ENCODE measurements at places on chromosomes 5 and 9.

DNA sequence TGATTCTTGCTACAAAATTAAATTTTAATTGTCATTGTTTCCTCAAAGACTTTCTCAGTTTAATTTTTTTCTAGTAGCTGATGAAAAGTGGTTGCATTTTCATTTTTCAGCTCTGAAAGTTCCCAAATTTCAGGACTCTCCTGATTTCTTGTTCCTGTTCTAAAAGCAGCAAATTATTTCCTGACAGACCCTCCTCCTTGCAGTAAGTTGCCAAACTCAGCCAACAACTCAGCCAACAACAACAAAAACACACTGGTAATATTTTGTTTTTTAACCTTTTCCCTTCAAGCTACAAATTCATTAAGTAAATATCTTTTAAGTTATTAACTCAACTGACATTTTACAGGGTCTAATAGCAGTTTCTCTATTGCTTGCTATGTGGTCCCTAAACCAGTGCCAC, 487.8 kb upstream of the NUDT12 start:
- DNase-seq, result no peak

DNA sequence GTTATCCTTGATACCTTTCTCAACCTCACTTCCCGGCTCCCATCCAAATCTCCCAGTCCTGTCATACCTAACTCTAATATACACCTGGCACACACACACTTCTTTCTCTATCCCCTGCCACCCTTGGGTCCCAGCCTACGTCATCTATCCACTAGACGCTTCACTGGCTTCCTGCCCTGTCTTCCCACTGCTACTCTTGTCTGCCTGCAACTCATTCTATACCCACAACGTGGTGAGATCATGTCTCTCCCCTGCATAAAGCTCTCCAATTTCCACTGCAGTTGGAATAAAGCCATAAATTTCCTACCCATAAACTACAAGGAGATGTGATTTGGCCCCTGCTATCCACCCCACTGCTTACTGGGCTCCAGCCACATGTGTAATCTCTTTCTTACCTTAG, 93.5 kb downstream of the JMY start:
- DNase-seq, result no peak

GRCh38 chr9:125125523-125125922, 17.8 kb downstream of the SCAI start:
- DNase-seq, result no peak

DNA sequence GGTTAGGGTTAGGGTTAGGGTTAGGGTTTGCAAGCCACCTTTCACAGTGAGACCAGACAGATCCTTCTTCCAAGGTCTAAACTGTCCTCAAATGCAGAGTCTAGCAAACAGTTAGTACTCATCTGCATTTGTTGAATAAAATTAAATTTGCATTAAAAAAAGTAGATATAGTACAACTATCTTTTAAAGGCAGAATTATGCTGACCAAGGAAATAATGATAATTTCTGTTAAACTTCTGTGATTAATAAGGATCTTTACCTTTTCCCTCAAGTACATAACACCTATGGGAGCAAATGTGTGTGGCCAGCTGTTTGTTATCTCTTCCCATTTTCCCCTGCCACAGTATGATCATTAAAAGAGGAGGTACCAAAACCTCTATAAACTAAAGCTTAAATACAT, 19.8 kb downstream of the PUM3 start:
- DNase-seq, result no peak

DNA sequence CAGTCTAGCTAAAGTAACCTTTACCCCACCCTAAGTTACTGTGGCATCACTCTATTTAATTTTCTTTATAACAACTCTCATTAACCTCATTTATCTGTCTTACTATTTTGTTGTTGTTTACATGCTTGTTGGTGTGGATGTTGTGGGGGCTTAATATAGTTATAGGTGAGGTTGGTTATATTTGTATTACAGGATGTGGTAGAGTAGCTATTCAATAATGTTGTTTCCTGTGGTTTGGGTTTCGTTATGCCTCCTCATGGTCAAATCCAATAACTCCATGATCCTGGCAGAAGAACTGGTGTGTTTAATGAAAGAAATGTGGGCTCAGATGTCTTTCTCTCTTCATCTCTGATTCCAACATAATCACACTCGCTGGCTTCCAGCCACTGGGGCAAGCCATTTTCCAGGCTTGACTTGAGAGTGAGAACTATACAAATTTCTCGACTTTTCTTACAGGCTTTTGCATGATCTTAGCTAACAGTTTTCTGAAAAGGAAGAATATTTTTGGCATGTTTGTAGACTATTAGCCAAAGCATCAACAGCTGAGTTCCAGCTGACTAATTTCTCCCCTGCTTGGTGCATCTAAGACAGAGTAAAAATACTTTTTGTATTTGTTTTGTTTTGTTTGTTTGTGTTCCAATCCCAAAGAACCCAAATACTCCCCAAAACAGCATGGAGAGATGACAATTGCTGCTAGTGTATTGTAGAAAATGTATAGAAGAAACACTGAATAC, 303.7 kb upstream of the PAPPA start:
- no peak for DNase-seq

DNA sequence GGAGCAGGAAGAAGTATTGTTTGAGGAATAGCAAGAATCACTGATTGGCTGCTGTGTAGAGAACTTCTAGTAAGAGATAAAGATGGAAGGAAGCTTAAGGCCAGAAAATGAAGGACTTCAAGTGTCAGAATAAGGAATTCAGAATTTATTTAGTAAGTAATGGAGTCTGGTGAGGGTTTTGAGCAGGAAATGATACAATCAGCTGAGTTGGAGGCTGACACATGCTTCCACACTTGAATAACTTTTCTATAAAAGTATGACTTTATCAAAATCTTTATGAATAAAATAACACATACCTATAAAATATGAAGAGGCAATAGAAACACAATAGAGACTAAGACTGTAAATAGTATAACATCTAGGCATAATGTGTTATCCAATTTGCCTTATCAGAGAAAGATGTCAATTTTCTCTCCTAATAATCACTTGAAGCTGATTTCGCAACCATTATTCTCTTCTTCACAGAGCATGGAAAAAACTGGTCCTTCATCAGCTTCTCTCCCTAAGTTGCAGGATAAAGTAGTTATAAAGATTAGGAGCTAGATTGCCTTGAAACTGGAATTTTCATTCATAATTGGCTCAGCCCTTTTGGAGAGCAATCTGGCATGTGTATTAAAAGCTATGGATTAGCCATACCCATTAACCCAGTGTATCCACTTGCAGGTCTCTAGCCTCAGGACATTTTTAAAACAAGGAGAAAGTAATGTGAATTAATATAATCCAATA, 143.4 kb downstream of the ZNF608 start:
- DNase-seq, result no peak

- DNase-seq, result no peak
These were observed 269.6 kb downstream of the ARL15 start for GRCh38 chr5:54040804-54041203.

- no peak for DNase-seq
These were observed 63.7 kb upstream of the CCDC112 start for GRCh38 chr5:115360046-115360685.

DNA sequence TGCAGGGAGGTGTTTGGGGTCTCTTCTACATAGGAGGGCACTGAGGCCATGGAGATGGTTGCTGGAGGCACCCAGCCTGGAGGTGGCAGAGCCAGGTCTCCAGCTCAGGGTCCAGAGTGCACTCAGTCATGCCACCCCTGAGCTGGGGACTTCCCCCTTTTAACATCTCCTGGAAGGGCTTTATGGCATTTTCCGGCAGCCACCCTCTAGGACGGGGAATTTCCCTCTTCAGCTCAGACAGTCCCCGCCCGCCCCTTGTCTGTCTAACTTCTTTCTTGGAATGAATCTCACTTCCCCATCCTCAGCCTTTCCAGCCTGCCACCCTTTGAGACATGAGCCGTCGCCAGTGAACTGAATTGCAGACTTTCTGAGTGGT, 49.9 kb downstream of the COL15A1 start:
- no peak for DNase-seq

DNA sequence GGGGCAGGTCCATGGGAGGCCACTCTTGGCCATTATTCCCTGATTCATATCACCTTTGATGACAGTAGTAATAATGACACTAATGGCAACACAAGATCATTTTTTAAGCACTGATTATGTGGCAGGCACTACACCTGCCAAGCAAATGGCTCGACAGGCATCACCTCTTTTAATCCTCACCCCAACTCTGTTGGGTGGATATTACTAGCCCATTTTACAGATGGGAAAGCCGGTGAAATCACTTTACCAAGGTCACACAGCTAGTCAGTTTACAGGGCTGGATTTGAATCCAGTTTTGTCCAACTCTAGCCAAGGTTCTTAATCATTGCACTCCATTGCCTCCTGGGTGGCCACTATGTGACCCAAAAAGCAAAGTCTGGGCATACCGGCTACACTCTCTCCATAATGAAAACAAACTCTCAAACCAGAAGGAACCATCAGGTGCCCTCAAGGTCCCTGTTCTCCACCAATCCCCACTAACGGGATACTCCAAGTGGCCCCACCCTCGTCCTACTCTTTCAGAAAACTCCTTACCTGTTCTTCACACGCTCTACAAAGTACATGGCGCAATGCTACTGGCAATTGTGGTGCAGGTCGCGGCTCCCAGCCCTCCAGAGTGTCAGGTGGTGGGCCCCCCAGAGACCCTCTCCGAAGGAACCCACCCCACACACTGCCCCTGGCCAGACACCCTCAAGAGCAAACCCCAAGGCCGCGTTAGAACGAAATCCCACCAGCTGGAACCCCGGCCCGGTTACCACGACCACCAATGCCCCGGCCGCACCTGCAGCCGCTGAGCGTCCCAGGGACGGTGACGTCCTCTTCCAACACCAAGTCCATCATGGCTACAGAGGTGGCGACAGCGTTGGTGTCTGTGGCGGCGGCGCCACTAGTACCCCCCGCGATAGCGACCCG, 572 bp downstream of the CDK5RAP2 start:
- DNase-seq, result no peak

GRCh38 chr5:137370096-137371071, 128.7 kb downstream of the SPOCK1 start:
- DNase-seq, result no peak
